ENCODE measurements at places on chromosomes 1 and 21.

GRCh38 chr1:183912265-183912886 lies 107.5 kb downstream of the RGL1 start:
- no peak for DNase-seq

DNA sequence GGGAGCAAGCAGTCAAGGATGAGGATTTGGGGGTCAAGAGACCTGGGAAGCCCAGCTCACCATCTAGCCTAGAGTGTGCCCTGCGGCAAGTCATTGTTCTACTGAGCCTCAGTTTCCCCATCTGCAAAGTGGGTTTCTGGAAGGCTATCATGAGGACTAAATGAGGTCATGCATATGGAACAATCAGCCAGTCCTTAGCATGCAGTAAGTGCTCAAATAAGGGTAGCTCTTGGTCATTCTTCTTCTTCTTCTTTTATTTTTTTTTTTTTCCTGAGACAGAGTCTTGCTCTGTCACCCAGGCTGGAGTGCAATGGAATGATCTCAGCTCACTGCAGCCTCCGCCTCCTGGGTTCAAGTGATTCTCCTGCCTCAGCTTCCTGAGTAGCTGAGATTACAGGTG lies 99.9 kb upstream of the RUNX3 start:
- no peak for DNase-seq

- DNase-seq = no peak
Observed at GRCh38 chr1:198959032-198959431, 320.2 kb downstream of the PTPRC start.

- no peak for DNase-seq
Observed at GRCh38 chr1:2469103-2469940, 6.8 kb upstream of the PLCH2 start.

DNA sequence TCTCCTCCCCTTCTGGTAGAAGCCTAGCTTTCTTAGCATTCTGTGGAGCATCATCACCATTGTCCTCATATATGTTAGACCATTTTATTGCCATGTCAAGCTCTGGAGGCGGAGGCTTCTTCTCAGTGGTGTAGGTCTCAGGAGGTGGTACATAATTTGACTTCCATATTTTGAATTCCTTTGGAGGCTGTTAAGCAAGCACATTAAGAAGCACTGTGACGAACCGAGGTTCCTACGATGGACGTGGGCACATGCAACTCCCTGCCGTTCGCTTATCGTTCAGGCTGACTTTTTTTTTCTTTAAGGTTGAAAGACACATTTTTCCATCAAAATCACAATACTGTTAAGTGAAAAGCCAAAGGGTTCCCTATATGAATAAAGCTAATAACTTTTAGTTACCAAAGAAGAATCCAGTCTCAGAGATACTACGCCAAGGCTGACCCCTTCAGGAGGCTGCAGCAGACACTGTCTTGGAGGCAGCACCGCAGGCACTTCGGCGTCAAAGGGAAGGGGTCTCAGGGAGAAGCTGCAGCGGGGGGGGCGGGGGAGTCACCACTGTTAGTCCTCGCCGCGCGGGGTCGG lies 835 bp downstream of the C1orf52 start:
- DNase-seq = no peak

GRCh38 chr1:4510276-4510691 lies 144.1 kb upstream of the AJAP1 start:
- no peak for DNase-seq

- no peak for DNase-seq
Observed at GRCh38 chr1:55040933-55041494, 1.7 kb downstream of the PCSK9 start.

- peak; percentile 1 for DNase-seq
Observed at GRCh38 chr21:24290151-24290833, 1317.0 kb downstream of the MRPL39 start.
